ENCODE measurements at places on chromosomes 7 and 10.

DNA sequence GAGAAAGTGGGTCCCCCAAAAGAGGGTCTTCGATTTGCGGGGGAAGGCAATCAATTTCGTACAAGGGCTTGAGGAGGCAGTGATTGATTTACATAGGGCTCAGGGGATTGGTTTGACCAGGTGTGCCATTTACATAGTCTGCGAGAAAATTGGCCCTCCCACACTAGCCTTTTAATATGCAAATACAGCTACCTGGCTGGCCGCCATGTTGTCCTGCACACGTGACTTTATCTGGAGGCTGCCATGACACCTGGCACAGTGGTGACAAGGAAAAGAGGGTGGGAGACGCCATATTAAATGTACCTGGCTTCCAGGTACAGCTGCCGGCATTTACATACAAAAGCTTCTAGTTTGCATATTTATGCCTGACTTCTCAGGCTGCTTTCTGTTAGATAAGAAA lies 1577.2 kb upstream of the LRRTM3 start:
- no peak for DNase-seq

- no peak for DNase-seq
These were observed 2.8 kb downstream of the MCU start for GRCh38 chr10:72694476-72695369.

GRCh38 chr10:85490431-85490830 lies 876.2 kb downstream of the GRID1 start:
- DNase-seq = no peak

DNA sequence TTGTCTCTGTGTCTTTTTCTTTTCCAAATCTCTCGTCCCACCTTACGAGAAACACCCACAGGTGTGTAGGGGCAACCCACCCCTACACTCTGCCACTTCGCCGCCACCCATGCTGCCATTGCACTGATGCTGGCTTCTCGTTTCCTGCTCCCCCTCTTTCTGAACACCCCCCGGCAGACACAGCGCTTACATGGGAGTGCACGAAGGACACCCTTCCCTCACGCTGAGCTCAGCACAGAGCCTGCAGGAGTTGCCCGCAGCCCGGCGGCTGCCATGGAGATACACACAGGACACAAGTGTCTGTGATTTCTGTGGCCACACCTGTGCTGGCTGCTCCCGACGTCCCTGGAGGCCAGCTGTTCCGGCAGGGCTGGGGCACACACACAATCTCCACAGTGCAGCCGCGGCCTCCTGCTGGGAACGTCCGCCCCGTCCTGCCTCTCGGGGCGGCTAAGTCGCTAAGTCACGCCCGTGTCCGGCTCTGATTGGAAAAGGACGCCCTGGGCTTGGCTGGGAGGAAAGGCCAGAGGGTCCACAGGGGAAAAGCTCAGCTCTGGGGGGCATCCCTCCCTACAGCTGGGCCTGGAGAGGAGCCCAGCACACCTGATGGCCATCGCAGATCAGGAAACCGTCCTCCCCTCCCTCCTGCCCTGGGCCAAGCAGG lies 349.8 kb downstream of the PTPRN2 start:
- no peak for DNase-seq

GRCh38 chr10:31770307-31770902 lies 158.2 kb downstream of the ARHGAP12 start:
- peak; percentile 63 for DNase-seq

GRCh38 chr10:120318862-120319261 lies 138.2 kb upstream of the PLPP4 start:
- DNase-seq = no peak

- no peak for DNase-seq
These were observed 161.1 kb upstream of the KLF14 start for GRCh38 chr7:130894909-130895750.

- no peak for DNase-seq
These were observed 414.3 kb downstream of the PLXNA4 start for GRCh38 chr7:132161976-132162375.

- DNase-seq = no peak
These were observed 21.7 kb downstream of the HIBADH start for GRCh38 chr7:27640884-27641574.

- DNase-seq = no peak
These were observed 107.2 kb upstream of the PPIF start for GRCh38 chr10:79239924-79240581.

- no peak for DNase-seq
These were observed 180.8 kb downstream of the CUX1 start for GRCh38 chr7:101998029-101998905.

GRCh38 chr7:131620673-131621609 lies 64.5 kb upstream of the PODXL start:
- DNase-seq = no peak

DNA sequence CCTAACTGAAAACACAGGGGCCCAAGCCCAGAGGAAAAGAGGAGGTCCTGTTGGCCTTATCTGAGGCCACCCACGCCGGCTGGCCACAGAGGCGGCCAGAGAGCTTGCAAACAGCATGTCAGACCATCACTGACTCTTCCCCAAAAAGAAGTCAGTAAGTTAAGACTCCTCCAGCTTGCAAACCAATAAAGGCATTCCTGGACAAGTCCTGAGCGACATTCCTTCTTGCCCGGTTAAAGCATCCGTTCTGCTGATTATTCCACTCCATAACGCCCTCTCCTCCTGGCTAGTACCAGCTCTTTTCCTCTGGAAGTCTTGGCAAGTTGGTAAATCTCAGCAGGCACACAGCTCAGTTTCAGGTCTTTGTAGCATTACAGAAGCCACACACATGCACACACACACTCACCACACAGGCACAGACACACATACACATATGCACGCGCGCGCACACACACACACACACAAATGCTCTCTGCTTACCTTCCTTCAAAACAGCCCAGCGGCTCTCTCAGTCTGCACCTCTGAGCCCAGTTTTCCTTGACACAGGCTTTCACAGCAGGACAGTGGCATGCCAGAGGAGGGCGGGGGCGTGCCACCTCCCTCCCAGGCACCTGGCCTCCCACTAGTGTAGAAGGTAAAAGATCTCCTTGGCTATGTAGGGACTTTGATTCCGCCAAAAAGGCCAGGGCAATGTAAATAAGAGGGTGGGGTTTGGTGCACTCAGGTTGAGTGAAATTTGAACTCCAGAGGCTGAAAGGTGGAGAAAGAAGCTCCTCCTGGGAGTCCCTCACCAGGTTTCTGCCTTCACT lies 201.4 kb downstream of the TNS3 start:
- no peak for DNase-seq

DNA sequence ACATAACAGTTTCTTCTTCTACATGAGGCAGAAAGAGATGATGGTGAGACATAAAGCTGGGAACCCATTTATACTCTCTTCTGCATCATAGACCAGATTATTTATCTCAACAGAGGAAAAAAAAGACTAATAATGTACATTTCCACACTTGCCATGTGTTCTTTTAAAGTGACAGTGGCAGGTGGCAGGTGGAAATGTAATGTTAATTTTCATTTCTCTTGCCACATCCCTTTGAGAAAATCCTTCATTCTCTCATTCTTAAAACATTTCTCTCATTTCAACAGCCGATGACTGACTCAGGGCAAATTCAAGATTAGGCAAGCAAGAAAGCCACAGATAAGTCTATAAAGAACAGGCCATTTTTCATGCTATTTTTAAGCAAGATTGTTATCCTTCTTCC lies 635.6 kb upstream of the SORCS1 start:
- no peak for DNase-seq

DNA sequence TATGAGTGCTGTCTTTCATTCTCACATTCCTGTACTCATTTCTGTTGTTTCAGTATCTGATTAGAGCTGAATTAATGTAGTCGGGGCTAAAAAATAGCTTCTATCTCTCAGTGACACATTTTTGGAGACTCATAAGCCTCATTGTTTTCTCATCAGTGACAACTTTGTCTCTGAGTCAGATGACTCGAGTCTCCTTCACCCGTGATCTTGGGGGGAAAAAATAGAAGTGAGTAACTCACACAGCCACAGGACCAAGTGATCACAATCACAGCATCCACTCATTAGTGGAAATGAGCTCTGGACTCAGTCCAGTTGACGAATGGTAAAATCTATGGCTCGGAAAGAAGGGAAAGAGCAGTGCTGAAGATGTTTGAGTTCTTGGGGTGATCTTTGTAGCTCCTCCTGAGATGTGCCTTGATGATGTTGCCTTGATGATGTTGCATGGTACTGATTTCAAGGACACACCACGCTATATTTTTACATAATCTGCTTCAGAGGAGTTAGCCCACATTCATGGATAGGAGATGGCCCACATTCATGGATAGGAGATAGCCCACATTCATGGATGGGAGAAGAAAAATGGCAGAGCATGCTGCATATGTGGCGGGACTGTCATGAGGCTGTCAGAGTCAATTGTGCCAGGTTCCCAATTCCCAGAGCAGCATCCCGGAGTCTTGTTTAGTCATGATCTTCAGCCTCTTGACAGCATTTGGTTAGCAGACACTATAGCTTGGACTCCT lies 214.7 kb downstream of the CELF2 start:
- no peak for DNase-seq

DNA sequence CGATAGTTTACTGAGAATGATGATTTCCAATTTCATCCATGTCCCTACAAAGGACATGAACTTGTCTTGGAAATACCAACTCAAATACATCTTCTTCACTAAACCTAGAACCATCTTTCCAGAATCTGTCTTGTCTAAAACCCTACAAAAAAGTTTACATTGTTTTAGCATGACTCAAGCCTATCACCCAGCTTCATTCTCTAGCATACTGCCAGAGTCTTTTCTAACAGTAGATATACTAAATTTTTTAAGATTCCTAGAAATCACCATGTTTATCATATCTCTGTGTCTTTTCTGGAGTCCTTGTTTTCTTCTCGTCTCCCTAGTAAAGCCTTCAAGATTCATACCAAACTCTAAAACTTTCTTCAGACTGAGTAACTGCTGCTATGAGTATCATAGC lies 129.7 kb downstream of the SEMA3E start:
- no peak for DNase-seq

- DNase-seq = no peak
These were observed 683.1 kb upstream of the SORCS1 start for GRCh38 chr10:107847620-107848019.

- DNase-seq = no peak
These were observed 76.1 kb downstream of the SKIDA1 start for GRCh38 chr10:21449288-21449966.

DNA sequence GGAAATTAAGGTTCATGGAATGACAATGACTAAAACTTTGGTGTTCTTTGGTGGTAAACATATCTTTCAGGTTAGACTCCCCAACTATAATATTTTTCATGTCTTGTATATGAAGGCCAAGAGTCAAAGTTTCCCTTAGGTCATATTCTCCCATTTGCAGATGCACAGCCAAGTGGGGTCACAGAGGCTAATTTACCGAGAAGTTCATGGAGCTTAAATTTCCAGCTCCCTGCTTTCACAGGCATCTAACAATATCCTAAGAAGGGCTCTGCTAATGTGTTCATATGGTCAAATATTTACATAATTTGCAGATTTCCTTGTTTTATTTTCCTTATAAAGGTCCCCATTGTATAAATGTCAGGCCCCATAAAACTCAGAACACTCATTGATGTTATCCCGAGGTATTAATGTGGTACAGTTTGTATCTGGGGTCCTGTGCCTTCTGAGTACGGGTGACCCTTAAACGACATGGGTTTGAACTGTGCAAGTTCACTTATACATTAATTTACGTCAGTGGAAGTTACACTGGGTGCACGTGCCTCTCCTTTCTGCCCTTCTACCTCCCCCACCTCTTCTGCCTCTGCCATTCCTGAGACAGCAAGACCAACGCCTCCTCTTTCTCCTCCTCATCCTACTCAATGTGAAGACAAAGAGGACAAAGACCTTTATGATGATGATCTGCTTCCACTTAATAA lies 185.9 kb upstream of the HPS1 start:
- no peak for DNase-seq

DNA sequence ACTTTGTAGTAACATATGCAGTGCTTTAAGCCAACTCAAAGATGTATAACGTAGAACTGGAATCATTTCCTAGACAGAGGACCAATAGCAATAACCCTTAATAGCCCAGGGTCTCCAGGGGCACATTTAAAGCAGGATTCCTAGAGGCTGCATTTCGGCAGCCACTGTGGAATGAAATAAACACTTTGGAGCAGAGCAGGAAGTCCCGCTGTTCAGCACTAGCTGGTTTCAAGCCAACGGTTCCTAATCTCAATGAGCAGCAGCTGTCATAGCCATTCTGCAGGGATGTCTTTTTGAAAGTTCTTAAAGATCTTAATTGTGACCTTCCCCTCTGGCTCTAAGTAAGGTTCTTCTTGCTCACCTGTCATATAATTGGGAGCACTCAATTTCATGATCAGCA lies 18.4 kb upstream of the MACROH2A2 start:
- no peak for DNase-seq

GRCh38 chr7:138625084-138625848 lies 75.9 kb downstream of the SVOPL start:
- DNase-seq = no peak

GRCh38 chr7:116679500-116679899 lies 7.5 kb downstream of the MET start:
- no peak for DNase-seq

DNA sequence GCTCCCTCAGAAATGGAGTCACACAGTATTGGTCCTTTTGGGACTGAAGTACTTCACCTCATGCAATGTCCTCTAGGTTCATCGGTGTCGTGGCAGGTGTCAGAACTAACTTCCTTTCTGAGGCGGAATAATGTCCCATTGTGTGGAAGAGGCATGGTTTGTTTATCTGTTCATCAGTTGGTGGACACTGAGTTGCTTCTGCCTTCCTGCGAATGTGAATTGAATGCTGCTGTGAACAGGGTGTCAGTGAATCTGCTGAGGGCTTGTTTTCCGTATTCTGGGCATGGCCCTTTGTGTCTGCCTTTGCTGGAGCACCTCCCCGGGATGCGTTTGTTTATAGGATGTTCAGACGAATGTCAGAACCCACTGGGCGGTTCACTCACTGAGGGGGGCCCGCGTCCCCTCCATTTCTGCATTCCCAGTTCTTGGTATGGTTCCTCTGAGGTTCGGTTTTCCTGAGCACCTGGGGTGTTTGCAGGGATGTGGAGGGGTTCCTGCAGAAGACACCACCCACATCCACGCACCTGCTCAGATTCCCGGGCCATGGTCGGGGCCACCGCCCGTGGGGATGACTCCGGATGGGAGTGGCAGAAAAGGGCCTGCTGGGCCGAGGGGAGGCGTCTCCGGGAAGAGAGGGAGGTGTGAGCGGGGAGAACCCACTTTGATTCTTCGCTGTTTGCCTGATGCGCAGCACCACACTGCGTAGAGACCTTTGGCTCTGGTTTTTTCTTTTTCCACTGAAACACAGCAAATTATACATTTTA lies 33.1 kb downstream of the CHST12 start:
- no peak for DNase-seq

GRCh38 chr10:7015457-7015856 lies 395.4 kb downstream of the SFMBT2 start:
- no peak for DNase-seq

GRCh38 chr7:144517749-144518148 lies 114.3 kb upstream of the NOBOX start:
- DNase-seq = no peak

DNA sequence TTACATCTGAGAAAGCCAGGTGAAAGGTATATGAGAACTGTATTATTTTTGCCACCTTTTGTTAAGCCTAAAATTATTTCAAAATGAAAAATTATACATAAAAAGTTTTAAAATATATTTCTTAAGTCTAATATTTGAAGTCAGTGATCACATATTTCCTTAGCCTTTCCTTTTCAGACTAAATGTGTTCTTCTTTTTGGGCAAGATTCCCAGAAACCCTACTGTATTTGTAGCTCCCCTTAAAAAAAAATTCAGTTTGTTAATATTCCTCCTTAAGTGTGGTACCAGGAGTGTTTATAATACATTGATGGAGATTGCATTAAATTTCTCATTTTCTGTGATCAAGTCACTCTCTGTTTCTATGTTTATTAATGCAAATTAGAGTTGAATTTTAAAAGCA lies 22.8 kb downstream of the DNAJC1 start:
- DNase-seq = no peak
